Activated CD4-positive, CD25-positive, alpha-beta regulatory T cell treated with anti-CD3 and anti-CD28 coated beads, Interleukin-2, amount 50 U/mL, for 24 hours (primary cell): ENCODE measurements at places on chromosomes 6 and 20.

DNA sequence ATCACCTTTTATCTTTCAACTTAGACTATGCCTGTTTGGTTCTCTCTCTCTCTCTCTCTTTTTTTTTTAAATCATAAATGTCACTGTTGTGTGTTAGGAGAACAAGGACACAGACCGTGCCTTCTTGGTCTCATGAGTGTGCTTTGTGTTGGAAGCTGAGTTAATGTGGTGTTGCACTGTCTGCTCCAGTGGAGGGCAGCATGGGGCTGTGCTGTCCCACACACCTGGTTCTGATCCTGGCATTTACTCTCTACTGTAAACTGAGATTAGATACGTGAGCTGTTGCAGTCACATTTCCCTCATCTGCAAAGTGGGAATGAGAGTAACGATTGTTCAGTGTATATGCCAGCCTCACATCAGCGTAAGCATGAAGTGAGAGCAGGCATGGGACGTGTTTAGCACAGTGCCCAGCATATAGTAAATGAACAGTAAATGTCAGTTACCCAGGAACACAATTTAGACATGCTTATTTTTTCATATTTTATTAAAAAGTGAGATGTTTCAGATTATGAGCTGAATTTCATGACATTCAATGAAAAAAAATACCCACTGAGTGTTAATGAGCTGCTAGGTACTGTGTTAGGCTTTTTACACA is 161.1 kb downstream of the FARS2 start:
- ATAC-seq = no peak

- ATAC-seq = no peak
These were observed 30.4 kb downstream of the PREX1 start for GRCh38 chr20:48797275-48797825.

- ATAC-seq = no peak
These were observed 13.2 kb upstream of the SSTR4 start for GRCh38 chr20:23021951-23022350.

GRCh38 chr20:25277051-25277801 is 29.3 kb downstream of the PYGB start:
- no peak for ATAC-seq

DNA sequence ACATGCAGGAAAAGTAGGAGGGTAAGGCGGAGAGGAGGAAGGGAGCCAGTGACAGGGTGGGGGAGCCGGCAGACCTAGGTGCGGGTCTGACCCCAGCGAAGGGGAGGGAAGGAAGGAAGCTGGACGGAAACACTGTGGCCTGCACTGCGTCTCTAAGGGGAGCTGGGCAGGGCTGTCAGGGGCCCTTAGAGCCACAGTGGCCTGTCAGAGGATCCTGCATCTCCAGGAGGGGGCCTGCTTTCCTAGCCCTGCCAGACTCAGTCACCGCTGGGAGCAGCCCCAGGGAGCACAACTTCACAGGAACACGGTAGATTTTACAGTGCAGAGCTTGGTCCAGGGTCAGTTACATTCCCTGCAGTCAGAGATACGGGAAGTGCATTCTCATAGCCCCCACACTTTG is 118.2 kb downstream of the PACRG start:
- ATAC-seq = no peak

GRCh38 chr20:44180814-44181213 is 6.2 kb downstream of the JPH2 start:
- no peak for ATAC-seq

DNA sequence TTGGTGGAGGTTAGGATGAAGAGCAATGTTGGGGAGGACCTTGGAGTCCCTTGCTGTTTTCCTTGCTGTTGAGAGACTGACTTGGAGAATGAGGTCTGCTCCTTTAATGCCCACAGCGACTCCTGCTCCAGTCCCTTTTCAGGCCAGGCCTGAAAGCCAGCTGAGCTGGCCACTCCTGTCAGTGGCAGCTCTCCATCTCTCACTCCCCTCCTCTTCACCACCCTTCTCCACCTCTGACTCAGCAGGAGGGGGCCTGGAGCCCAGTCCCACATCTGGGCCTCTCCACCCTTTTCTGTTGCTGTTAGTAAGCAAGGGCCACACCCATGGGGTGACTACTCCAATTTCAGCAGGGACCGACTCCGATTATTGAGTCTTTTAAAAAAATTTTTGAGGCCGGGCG is 2.2 kb downstream of the SNX21 start:
- no peak for ATAC-seq

- no peak for ATAC-seq
These were observed 4.6 kb upstream of the LZTS3 start for GRCh38 chr20:3177746-3178485.

DNA sequence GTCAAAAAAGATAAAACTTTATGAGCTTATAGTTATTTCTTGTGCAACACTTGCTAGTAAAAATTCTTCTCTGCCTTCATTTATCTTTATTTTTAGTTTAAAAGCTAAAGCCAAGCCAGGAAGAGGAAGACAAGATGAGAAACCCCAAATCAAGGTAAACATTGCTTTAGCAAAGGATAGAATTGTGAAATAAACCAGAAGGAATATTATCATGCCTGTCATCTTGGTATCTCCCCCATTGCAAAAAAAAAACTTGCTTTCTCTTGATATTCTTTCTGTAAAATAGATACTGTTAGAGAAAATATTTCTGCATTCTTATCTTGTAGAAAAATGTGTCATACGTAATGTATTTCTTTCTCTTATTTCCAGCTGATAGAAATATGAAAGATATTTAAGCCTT is 432.8 kb downstream of the GJA1 start:
- ATAC-seq = no peak

DNA sequence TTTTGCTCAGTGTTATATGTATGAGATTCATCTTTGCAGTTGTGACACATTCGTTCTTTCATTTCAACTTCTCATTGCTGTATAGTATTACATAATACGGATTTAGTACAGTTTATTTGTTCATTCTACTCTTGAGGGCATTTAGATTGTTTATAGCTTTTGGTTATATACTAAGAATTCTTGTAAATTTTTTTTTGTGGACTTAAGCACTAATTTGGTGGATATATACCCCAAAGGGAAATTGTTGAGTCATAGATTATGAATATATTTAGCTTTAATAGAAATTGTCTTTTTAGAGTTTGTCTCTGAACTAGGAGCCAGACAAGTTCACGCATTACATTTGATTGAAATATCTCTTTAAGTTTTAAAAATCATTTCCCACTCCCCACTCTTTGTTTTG is 79.6 kb downstream of the DNAH8 start:
- ATAC-seq = no peak

GRCh38 chr6:37373822-37374471 is 20.2 kb downstream of the RNF8 start:
- ATAC-seq = no peak

DNA sequence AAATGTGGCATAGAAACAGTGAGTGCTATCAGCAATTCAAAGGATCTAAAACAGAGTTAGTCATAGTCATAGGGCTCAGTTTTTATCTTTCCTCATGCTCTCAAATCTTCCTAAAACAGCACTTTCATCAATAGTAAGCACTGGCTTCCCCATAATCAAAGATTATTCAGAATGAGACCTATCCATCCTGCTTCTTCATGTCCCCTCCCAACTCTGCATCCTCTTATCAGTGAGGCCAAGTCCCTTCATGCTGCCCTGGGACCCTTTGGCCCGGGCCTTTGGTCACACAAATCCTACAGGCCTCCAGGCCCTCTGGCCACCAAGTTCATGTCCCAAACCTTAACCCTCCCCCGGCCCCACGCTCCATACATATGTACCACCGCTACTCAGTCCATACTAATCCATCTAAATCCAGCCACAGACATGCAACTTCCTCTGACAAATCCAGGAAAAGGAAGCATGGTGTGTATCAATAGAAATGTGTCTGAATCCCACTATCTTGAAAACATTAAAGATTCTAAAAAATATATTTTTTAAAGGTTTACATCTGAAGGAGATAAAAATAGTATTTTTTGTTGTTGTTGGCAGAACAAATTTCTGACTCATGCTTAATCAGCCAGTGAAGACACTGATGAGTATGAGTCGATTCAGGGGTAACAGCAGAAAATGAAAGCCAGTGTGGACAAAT is 143.5 kb downstream of the PDE7B start:
- ATAC-seq = no peak

DNA sequence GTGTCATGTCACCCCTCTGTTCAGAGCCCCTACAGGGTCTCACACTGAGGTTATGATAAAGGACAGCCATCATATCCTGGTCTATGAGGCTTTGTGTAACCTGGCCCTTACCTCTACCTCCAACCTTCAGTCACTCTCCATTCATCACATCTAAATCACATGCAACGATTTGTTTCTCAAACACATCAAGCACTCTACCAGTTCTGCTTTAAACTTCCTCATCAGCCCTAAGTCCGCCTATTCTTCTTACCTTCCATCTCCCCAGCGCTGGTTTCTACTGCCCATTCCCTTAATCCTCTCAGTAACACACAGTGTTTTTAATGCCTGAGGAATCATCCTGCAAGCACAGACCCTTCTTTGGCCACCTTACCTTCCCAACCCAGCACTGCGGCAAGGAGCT is 17.9 kb upstream of the BACH2 start:
- no peak for ATAC-seq

- ATAC-seq = no peak
These were observed 114.0 kb upstream of the NEDD9 start for GRCh38 chr6:11346516-11346915.

- peak; percentile 49 for ATAC-seq
These were observed 22.0 kb downstream of the ACSS1 start for GRCh38 chr20:25035921-25036320.

GRCh38 chr20:47529840-47530239 is 28.2 kb downstream of the NCOA3 start:
- ATAC-seq = no peak

- ATAC-seq = no peak
These were observed 40.2 kb downstream of the TM9SF4 start for GRCh38 chr20:32149566-32150170.

DNA sequence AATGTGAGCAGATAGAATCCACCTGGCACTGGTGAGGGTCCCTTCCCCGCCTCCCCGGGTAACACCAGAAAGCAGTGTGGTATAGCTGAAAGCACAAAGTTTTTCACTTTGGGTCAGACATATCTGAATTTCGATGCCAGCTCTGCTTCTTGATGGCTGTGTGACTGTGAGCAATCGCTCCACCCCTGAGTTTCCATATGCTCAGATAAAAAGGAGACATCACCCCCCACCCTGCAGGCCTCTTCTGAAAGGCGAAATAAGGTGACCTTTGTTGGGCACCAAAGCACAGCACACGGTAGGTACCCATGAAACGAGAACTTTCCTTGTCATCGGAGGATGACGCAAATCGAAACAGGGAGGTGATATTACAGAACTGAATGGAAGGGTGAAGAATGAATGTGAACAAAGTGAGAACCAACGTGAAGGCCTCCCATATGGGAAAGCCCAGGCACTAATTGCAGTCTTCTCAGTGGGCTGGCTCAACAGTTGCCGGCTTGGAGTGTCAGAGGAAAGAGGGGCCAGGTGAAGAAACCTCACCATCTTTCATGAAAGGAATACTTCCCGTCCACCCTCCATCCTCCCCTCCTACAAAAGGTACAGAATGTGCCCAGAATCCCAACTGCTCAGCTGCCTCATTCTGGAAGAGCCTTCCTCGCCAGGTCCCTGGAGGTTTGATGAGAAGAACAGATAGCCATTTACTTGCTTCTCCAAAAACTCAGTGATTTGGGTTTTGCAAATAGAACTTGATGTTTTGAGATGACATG is 61.8 kb downstream of the NFATC2 start:
- peak; percentile 91 for ATAC-seq

- ATAC-seq = no peak
These were observed 140.3 kb downstream of the NFATC2 start for GRCh38 chr20:51402201-51402600.

GRCh38 chr20:19841740-19842139 is 83.7 kb downstream of the RIN2 start:
- no peak for ATAC-seq

DNA sequence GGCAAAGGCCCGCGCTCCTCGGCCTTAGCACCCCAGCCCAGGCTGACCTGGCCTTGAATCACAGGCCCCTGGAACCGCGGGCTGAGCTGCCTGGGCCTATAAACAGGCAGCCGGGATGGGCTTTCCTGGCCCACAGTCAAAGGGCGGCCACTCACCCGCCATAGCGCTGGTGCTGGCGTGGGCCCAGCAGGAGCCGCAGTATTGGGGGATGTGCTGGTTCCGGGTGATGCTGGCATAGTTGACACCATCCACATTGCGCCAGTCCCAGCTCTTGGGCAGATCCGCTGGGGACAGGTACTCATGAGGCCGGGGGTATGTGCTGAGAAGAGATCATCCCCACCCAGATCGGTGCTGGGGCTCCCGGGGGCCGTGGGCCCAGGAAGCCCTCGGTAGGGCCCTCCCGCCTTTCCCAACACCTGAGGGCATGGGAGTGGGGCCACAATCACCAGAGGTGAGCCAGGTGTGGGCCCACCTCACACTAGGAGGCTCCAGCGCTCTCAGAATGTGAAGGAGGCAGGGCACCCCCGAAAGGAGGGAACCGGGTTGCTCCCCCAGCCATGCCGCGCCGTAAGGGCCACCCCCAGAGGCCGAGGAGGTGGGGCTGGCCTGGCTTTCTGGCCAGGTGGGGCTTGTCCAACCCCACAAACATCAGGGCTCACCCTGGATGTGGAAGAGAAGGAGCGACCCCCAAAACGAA is 739 bp downstream of the CTSZ start:
- ATAC-seq = no peak

- no peak for ATAC-seq
These were observed 49.7 kb downstream of the PAK5 start for GRCh38 chr20:9789131-9789530.

DNA sequence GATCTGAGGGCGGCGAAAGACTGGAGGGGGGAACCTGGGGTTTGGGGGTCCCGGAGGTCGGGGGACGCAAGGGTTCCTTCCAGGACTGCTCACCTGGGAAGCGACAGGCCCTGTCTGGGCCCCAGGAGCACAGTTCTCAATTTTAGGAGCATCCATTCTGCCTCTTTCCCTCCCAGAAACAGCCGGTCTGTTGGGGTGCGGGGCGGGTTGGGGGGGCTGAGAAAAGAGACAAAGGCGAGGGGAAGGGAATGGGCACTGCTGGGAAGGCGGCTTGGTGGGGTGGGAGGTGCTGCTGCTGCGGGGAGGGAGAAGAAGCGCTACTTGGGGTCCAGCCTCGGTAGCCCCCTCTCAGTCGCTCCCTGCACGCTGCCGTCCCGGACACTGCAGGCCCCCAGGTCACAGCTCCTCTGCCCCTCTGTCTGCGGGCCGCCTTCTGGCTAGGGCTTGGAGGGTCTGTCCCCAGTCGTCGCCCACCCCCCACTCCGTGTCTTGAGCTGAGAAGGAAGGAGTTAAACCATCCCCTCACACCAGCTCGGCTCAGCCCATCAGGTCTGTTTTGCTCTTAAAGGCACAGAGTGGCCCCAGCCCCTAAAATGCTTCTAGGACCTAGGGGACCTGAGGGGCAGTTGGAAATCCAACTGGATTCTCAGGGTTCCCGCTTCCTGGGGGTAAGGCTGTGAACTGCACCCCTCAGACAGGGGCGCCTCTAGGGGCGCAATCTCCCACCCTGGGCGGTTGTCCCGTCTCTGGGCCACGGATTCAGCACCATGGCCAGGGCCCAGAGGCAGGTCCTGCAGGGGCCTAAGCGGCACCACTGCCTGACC is 690 bp downstream of the GDAP1L1 start:
- ATAC-seq = no peak

GRCh38 chr20:5836569-5836968 is 86.4 kb downstream of the SHLD1 start:
- ATAC-seq = peak; percentile 28
